ENCODE measurements at places on chromosomes 11 and 22. TPM values are rescaled to one million over a fixed set of nuclear protein-coding genes. Genes with fewer than 3 reads are reported as not detected.

- no peak for DNase-seq
Observed at GRCh38 chr22:23256986-23257888, 76.9 kb downstream of the BCR start.

The ART1 gene
- not detected for total RNA-seq

The CCDC88B gene
- total RNA-seq, result 133 TPM

The PTPMT1 gene
- 57.5 TPM for total RNA-seq
